ENCODE measurements at places on chromosomes 16 and 17.

GRCh38 chr16:19872935-19873334 lies 11.7 kb downstream of the GPRC5B start:
- no peak for DNase-seq

DNA sequence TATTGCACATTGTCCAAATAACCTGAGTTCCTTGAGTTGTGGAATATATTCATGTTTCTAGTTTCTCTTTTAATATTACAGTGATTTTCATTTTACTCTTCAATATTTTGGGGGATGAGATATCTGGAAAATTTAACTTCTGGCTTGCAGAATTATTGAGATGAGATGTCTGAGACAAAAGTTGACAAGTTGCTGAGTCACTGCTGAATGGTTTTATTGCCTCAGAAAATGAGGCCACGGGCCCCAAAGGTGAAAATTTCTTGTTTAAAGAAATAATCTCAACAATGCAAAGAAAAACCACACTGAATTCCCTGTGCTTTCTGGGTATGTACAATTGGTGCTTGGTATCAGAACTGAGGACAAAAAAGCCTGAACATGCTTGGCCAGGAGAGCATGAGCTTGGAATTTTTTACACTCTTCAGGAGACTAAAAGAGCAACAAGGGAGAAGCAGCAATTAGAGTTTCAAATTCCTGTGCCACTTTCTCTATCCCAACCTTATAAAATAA lies 129.2 kb upstream of the TOM1L1 start:
- no peak for DNase-seq

DNA sequence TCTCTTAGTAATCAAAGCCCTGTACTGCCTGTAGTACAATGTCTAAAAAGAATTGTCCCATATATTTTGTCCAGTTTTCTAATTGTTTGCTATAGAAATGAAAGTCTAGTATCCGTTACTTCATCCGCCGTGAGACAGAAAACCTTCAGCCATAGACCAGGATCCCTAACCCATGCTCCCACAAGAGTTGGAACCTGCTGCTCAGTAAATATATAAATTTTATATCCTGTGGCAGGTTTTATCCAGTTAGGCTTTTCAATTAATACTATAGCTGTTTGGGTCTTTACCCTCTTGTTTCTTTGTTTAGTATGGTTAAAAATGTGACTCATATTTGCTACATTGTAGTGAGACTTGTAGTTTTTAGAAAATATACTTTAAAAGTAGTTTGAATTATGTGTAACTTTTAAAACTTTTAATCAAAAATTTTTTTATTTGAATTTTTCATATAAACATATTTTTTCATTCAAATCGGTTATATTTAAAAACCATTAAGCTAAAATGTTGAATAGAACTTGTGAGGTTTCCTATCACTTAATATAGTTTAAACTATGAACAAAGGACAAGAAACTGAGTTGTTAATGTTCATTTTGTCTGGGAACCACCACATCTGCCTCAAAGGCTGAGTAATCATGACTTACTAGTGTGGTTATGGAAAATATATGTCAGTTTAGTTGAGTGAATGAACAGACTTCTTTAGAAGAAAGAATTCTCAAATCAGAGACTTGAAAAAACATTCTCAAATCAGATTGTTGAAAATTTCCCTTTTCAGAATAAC lies 54.8 kb downstream of the VMP1 start:
- no peak for DNase-seq

DNA sequence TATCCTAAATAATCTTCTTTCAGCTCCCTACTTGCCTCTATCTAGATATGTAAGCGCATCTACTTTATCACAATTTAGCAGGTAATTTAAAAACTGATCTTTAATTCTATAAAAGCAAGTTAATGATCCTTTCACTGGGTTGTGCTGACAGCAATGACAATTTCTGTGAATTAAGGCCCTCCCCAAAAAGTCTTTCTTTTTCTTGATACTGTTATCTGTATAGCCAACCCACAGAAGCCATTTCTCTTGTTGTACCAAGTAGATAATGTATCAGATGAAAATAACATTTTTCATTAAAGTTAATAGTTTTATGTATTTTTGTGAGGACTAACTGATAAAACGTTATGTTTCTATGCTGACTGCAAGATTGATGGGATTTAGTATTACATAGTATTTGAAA lies 3.8 kb downstream of the ZPBP2 start:
- DNase-seq: no peak

DNA sequence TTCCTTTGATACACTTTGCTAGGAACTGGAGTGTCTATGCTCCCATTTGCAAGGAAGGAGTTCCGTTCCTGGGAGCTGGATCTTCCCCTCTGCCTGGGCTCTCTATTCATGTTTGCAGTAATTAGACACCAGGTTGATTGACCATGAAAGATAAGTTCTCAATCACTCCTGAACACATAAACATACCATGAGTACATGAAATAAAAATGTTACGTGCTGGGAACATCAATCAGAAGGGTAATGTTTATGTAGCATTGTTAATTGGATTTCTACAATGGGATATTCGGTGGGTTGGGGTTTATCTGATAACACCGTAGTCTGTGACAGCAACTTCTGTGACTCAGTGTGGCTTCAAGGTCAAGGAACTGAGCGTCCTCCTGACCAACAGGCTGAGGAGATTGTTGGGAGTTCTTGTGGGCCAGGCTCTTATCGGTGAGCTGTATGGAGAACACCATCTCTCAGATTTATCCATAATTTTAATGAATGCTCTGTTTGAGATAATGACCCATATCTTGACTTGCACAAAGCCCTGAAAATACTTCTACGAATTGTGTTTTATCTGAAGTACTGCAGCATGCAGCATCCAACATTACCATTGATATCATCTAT lies 136.4 kb downstream of the NPIPB5 start:
- DNase-seq: no peak

GRCh38 chr16:80664786-80665185 lies 124.0 kb downstream of the DYNLRB2 start:
- DNase-seq: no peak
